ENCODE measurements at places on chromosomes 7 and 10. TPM values are rescaled to one million over a fixed set of nuclear protein-coding genes. Genes with fewer than 3 reads are reported as not detected.

ANKRD30A gene
- total RNA-seq, result not detected

GPR22 gene
- 1.1 TPM for total RNA-seq

LGI1 gene
- not detected for total RNA-seq

PKD2L1 gene
- total RNA-seq, result under 0.01 TPM

ABCC2 gene
- 0.75 TPM for total RNA-seq

RBP4 gene
- total RNA-seq, result not detected

CACNB2 gene
- total RNA-seq, result 0.33 TPM

Data from uterine smooth muscle cell (primary cell).